ENCODE measurements at places on chromosomes 13 and 19.

- DNase-seq: no peak
Measured at GRCh38 chr19:6610934-6611852, 20.2 kb upstream of the CD70 start.

GRCh38 chr19:58033741-58034476 is at the start of gene ZSCAN1:
TSS of gene ZSCAN1 (plus strand) at chr19:58034025. CDS start at chr19:58037837, 3,812 bp downstream.
- peak; percentile 14 for DNase-seq

DNA sequence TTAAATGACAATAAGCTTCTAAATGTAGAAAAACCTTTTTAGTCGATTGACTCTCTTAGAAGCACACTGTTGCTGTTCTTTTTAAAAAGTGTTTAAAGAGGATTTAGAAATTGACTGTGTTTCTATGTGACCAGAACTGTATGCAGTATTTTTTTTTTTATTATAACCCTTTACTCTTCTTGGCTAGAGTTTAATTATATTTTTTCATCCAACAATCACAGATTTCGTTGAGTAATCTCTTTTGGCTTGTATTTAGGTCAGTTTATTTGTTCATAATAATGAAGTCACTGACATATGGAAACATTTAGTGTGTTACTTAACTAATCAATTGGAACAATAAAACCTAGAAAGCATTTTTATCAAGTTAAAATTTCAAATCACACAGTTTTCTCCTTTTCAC is 19.9 kb downstream of the CSNK1A1L start:
- DNase-seq: no peak

- no peak for DNase-seq
Measured at GRCh38 chr13:23969647-23970046, 72.3 kb upstream of the C1QTNF9B start.

- no peak for DNase-seq
Measured at GRCh38 chr19:53537121-53537520, 824 bp upstream of the ZNF331 start.

DNA sequence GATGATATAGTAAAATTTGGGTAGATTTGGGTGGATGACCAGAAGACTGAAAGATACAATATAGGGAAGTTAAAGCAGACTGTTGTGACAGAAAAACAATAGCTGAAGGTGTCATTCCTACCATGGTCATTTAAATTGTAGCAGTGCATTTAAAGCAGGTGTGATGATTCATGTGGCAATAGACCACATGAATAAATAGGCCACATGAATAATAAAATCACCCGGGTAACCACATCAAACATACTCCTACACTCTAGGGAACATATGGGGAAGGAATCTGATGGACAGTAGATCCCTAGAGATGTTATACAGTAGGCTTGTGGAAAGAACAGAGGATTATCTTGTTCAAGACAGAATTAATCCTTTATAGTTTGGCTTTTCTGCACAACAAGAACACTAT is 392.6 kb downstream of the SLITRK5 start:
- no peak for DNase-seq

- DNase-seq: no peak
Measured at GRCh38 chr13:82947191-82947621, 935.1 kb downstream of the SLITRK1 start.

DNA sequence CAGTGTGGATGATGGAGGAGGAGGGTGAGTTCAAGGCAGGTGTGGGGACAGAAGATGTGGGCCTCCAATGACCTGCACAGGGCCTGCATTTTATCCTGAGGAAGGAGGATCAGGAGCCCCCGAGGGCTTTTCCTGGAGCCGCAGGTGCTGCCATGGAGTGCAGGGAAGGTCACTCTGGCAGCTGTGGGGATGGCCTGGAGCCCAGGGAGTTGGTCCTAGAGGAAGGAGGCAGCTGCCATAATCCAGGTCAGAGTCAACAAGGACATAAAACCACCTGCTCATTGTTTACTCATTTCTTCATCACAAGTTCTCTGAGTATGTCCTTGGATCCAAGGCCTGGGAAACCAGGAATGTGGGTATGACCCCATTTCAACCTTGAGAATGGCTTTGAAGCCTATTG is 87.2 kb downstream of the SCGB2B2 start:
- no peak for DNase-seq

- no peak for DNase-seq
Measured at GRCh38 chr19:15869873-15870272, 28.0 kb downstream of the CYP4F2 start.

DNA sequence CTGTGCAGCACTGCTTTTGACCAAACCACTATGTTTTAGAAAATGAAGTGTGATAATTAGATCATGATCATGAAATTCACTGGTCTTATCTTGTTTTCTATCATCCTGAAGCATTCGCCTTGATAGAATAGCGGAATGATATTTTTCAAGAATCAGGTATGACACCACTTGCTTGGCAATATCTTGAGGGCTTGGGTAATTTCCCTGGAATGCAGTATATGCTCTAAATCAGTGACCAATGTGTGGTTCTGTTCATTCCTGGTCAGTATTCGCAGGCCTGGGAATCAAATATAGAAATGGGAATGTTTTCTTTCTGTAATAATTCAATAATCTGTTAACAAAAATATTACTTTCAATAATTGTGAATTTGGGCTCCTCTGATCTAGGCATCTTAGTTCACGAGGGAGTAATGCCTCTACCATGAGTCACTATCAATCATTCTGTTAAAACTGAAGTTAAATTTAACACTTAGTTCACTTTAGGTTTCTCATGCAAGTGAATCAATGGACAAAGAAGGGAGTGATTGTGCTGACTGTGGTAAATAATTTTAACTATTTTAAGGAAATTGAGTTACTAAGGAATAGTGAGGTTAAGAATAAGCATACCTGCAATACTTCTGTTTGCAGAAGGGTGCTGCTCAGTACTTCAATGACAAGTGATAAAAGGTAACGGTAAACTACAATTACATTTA is 137.9 kb downstream of the PCDH20 start:
- no peak for DNase-seq

DNA sequence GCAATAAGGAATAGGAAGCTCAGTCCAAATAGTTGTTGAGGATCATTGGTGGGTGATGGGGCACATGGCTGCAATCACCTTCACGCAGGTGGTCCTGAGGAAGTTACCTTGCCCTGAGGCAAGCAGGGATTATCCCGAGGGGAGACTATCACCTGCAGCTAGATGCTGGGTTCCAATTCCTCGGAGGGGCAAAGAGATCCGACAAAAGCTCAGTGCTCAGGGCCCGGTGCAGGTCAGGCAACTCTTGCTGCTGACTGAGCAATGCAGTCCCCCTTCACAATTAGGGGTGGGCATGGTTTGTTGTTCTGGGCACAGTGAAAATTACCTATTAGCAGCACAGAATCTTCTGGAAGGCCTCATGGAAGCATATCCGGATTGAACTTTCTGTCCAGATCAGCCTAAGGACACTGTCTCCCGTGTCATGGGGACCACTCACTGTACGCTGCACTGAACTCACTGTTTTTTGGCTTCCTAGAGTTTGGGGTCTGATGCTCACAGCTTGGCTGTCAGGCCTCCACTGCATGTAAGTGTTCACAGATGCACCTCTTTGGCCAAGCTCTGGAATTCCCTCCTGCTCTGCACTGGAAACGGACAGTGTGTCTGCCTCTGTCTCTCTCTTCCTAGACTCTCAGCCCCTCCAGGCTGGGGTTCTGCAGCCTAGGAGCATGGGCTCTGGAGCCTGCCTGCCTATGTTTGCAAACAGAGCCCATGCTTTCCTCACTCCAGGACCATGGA is 372.7 kb downstream of the ZNF536 start:
- DNase-seq: no peak

DNA sequence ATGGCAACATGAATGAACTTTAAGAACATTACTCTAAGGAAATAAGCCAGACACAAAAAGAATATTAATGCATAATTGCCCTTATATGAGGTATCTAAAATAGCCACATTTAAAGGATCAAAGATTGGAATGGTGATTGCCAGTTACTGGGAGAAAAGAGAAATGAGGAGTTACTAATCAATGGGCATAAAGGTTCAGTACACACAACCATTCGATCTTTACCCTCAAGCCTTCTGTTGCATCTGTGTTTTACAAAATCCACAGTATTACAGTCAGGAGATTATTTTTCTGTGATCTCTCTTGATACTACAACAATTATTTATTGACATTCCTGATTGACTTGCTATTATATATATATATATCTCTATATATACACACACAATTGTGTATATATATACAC is 310.0 kb upstream of the SLITRK5 start:
- no peak for DNase-seq

DNA sequence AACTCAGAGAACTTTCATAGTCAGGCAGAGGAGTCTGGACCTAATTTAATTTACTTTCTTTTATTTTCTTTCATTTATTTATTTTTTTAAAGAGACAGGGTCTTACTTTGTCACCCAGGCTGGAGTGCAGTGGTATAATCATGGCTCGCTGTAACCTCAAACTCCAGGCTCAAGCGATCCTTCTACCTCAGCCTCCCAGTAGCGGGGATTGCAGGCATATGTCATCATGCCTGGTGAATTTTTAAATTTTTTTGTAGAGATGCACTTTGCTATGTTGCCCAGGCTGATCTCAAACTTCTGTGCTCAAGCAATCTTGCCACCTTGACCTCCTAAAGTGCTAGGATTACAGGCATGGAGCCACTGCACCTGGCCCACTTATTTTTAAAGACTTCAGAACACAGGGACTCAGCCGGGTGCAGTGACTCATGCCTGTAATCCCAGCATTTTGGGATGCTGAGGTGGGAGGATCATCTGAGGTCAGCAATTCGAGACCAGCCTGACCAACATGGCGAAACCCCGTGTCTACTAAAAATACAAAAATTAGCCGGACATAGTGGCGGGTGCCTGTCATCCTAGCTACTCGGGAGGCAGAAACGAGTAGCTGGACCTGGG is 50.6 kb downstream of the KLF5 start:
- DNase-seq: no peak

DNA sequence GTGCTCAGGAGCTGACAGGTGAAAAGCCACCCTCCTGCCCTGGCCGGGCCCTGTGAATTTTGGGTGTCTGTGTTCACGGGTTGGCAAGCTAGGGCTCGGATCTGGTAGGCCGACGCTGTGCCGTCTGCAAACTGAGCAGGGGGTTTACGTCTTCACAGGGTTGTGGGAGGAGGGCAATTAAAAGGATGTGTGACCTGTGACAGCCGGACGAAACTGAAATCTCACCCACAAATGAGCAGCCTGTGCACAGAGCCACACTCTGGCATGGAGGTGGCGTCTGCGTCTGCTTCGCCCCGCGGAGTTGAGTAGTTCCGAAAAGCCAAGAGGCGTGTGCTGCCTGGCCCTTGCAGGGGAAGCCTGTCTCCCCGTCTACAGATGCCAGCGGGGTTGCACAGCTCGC is 117.3 kb downstream of the KDM4B start:
- DNase-seq: no peak

GRCh38 chr13:71474936-71475335 is 392.1 kb downstream of the DACH1 start:
- no peak for DNase-seq

DNA sequence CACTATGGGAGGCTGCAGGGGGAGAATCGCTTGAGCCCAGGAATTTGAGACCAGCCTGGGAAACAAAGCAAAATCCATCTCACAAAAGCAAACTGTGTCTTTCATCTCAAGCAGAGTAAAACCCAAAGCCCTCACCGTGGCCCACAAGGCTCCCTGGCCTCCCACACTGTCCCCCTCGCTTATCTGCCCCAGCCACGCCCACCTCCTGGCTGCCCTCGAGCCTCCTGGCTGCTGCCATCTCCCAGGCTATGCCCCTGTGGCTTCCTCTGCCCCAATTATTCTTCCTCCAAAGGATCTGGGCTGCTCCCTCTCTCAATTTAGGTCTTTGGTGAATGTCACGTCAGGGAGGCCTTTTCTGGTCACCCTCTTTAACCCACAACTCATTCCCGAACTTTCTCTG is 3.6 kb downstream of the RABAC1 start:
- DNase-seq: no peak

DNA sequence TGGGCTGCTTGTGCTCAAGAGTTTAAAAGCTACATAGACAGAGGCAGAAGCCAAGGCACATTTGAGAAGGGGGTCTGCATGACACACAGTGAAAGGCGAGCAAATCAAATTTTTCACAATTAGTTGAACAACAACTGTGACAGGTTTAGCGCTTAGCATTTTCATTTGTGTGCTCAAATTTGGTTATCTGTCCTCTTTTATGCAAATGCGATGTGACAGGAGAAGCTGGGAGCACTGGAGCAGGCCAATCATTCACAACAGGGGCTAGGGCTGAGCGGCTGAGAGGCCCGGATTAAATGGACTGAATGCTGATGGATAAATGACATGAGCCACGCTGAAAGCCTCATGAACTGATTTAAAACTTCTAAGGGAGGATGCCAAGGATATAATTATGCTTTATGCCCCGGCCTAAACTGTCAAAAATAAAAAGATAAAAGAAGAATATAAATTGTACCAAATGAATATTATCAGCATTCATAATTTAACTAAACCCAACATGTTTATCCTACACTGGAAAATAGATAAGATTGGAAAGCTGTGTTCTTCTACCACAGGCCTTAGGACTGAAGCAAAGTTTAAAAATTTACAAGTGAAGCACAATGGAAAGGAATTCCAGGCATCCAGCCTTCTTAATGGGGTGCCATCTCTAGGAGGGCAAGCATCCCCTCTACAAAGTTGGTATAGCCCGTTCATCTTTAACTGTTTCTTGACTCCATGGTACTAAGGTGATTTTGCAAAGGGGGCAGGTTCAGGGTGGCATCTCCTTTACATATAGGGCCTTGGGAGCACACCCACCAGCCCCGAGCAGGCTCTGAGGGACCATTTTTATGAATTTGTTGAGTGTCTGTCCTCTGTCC is 117.9 kb downstream of the RBM26 start:
- DNase-seq: no peak

DNA sequence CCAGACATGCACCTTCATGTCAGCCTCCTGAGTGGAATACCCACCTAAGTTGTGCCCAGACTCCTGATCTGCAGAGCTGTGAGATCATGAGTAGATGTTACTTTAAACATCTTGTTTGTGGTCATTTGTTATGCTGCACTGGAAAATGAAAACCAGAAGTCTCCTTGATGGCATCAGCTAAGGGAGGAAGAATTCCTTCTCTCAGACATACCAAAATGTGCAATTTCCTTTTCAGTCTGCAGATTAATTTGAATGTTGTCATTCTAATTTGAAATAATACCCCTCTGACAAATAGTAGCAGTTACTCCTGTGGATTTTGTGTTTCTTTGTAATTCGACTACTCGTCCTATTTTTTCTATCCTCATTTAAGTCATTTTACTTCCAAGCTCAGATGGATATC is 59.3 kb downstream of the ITGBL1 start:
- DNase-seq: no peak

DNA sequence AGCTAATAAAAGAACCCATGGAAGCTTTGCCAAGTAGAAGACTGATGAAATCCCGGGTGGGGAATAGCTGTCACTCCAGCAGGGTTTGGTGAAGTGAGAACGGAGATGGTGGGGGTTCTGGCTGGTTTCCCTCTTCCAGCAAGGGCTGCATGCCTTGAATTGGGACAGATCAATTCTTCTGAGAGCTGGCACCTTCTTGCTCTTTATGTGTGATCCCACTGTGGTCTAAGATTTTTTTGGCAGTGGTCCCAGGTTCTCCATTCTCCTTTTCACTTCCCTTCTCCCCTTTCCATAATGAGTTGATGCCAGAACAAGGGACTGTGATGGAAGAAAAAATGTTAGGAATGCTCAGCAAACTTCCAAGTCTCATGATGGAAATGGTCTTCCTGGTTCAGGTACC is 50.0 kb downstream of the TNFSF11 start:
- DNase-seq: no peak
